Epithelial cell of esophagus (primary cell): ENCODE measurements at places on chromosomes 3 and 15.

DNA sequence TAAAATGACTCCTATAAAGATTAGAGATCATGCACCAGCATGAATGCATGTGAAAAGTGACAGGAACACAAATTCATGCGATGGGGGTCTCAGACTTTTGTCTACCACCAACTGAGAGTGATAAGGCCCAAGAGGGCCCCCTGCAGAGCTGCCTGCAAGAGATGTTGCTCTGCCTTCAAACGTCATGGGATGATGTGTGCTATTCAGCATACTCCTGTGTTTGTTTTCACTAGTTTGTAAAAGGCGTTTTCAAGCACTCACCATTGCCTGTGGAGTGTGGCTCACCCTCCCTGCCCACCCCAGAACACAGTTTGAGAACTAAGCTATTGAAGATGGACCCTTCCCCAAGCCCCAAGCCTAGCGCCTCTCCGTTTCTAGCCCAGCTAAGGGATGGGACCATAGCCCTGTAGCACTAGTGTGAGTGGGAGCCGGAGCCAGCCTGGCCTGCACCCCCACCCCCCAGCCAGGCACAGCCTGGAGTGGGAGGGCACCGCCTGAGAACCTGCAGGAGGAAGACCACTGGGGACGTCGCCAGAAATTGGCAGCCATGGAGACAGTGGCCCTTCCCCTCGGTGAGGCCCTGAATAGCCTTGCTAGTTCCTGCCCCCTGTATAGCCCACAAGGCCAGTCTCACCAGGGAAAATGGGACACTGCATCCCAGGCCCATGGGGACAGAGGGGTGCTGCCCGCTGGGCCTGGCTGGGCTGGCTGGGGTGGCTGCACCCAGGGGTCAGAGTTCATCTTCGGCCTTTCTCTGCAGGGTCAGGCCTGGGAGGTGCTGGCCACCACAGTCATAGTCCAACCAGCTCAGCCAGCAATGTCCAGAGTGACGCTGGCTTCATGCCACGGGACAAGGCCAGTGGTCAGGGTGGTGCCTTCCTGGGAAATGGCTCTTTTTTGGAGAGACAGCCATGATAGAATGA lies 22.6 kb upstream of the KLF13 start:
- no peak for DNase-seq

- no peak for DNase-seq
Measured at GRCh38 chr3:24802614-24803013, 308.0 kb upstream of the THRB start.

DNA sequence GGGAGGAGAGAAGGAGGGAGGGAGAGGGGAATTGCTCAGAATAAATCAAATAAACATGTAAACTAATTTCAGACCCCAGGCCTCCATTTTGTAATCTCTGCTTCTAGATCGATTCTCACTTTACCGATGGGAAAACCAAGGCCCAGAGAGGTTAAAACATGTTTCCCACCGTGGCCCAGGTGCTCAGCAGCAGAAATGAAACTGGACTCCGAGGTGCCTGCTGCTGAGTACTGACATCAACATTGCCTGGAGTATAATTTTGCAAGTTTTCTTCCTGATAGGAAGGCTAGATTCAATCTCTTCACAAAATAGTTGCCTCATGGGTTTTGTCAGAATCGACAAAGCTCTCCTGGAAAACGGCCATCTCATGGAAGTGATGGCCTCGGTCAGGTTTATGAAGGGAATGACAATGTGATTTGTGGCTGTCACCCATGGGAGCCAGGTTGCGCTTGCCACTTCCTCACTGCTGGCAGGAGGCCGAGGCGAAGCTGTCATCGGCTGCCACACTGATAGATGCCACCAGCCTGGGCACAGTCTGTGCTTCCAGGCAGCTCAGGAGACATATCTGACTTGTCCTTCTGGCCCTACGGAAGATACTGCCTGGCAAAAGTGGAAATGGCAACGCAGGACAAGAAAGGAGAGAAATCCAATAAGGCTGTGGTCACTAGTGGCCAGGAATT lies 133.1 kb upstream of the LRRN1 start:
- DNase-seq: no peak

DNA sequence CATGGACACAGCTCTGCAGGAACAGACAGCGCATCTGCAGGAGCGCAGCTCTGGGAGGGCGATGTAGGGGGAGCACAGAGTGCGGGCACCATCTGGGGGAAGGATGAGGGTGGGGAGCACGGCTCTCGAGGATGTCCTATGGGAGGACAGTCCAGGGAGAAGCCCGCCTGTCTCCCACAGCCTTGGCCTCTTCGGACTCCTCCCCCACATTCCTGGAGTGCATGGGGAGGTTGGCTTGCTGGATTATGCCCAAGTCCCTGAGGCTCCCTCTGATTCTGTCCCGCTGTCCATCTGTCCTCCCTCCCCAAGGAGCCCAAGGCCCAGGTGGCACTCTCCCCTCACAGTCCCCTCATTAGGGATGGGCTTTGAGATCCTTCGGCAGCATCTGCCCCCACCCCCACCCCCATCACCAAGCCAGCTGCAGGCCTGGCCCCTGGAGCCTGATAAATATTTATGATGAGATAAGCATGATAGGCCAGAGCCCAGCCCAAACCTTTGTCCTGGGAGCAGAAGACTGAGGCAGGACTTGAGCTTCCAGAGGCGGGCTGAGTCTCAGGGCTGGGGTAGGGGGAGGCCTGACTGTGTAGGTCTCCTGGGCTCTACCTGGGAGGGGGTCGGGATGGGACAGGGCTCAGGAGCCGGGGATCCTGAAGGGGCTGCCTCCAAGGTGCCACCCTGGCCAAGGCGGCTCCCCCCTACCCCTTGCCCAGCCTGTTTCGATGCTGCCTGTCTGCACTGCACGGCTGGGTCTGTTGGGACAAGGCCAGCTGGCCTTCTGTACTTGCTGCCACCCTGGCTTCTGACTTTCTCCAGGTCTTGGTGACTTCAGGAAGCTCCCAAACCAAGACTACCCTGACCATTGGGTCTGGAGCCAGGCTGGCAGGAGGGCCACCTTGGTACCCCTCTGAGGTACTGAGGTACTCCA lies 28.6 kb upstream of the SEMA3F start:
- no peak for DNase-seq

GRCh38 chr3:189160519-189161309 lies 11.1 kb upstream of the TPRG1 start:
- DNase-seq: peak; percentile 28

DNA sequence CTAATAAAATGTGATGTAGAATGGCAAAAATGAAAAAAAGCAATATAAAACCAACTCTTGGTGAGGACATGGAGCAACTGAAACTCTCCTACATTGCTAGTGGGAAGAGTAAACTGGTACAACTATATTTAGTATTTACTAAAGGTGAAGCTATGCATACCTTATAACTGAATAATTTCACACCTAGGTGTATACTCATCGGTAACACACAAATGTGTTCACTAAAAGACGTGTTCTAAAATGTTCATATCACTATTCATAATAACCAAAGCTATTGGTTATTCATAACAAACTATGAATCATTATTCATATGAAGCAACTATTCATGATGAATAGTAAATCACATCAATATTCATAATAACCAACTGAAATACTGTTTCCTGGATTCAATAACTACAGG lies 1030.3 kb downstream of the ROBO2 start:
- peak; percentile 63 for DNase-seq

DNA sequence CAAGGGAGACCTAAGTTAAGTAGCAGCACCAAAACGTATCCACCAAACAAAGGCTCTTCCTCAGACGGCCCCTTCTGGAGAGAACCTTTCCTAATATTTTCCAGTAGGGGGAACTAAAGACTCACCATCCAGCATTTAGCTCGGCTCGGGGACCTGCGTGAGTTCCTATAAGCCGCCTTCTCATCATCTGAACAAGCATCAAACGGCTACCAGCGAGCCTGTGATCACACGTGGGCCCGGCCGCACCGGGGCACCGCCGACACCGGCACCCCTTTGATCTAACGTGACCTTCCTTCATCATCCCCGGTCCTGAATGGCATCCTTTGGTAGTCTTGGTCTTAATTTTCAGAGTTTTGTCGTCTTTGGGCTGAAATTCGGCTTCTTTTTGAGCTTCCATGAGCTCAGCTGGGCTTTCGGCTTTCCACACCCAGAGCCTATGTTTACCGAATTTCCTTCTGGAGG lies 1.4 kb upstream of the ROBO2 start:
- DNase-seq: peak; percentile 90

DNA sequence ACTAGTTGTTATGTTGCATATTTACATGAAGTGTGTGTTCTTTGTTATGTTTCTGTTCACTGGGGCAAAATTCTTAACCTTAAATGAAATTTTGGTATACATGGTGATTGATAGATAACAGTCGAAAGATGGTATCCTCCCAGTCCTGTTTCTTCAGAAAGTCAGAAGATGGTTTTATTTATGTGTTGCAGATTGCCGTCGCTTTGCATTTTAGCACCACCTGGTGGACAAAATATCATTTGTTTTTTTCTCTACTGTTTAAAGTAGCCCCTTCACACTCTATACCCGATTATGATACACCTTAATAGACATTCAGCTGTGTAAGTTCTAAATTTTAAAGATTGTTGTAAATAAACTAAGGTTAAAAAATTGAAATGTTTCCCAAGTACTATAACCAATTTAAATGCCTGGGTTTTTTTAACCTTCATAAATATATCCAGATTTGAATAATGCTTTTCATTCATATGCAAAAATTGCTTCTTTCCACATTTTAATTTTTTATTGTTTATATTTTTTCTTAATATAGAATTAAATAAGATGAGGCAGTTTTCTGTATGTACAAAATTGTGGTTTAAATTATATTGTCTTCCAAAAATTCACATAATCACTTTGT lies 152.2 kb downstream of the ALCAM start:
- peak; percentile 77 for DNase-seq

DNA sequence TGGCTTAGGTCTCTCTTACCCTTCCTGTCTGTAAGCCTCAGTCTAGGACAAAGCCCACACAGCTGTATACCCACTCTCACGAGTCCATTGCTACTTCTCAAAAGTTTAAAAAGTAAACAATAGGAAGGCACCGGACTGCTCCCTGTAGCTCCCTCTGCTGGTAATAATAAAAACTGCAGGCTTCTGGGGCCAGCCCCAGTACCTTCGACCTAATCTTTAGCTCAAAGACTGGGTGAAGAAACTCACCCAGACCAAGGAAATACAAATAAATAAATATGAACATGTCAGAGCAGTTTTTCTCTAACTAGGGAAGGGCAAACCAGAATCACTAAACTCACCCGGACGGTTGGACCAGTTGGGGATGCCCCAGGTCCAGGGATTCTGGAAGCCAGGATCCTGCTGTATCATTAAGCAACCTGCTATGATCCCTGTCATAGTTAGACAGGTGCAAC lies 5.0 kb downstream of the FAM219B start:
- peak; percentile 59 for DNase-seq

DNA sequence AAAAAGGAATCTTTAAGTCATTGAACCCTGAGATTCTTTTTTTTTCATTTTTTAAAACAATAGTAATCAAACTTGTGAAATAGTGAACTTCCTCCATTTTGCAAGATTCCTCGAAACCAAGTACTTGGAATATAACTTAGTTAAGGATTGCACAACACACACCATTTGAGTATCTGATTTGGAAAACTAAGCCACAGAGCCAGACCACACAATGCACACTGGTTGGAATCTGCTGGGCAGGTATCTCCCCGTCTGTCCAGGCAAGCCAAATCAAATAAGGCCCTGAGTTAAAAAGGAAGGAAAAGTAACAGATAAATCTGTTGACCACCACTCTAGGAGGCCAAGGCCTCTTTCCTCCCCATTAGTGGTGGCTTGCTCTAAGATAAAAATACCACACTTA lies 177.5 kb upstream of the ICE2 start:
- no peak for DNase-seq

- DNase-seq: peak; percentile 96
Measured at GRCh38 chr3:185900228-185900627, 37.6 kb downstream of the TRA2B start.
